ENCODE measurements at places on chromosomes 3 and 15.

DNA sequence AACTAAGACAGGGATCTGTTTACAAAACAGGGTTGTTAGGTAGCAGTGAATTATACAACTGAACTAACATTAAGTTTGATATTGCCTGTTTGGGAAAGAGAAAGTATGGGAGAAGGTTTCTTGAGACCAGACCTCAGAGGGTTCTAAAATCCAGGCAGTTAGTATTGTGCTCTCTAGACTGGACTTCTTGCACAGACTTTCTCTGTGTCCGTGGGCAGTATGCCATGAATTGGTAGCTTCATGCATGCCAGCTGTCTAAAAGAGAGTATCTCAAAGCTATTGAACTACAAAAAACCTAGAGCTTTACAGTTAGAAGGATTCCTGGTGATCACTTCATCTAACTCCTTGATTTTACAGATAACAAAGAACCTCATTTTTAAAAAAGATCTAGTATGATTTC, 12.5 kb downstream of the SAMD7 start:
- no peak for DNase-seq

DNA sequence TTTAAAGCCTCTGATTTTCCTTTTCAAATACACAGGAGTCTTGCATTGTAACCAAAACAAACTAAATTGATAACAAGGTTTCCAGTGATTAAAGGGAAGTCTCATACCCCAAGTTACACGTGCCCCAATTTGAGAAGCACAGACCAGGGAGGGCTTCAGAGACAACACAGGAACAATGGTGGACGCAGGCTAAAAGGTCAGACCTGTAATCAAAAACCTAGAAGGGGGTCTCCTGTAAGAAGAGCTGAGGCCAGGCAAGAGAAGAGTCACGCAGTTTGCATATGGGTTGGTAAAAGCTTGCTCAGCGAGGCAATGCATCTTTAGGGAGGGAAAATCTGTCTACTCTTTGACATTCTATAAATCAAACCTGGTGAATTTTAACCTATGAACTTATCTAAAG, 58.6 kb upstream of the MCF2L2 start:
- DNase-seq, result no peak

- DNase-seq, result no peak
Measured at GRCh38 chr15:65952391-65953053, 83.2 kb downstream of the RAB11A start.

- no peak for DNase-seq
Measured at GRCh38 chr3:155512867-155513261, 219.4 kb upstream of the STRIT1 start.

GRCh38 chr15:72982714-72983113, 69.5 kb upstream of the NEO1 start:
- no peak for DNase-seq

DNA sequence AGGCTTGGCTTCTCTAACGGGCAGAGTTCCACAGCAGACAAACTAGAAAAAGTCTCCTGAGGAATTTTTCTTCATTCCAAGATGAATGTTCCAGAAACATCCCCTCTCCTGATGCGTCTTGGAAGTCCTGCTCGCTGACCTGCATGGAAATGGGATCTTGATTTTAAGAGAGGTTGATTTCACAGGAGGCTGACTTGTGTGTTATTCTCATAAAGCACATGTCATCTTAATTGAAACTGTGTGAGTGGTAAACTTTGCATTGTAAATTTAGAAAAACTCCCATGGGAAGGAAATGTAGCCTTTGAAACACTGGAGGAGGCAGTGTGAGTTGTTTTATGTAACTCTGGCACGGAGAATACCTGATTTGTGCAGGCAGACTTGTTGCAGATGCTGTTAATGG, 337.8 kb upstream of the NR2E3 start:
- DNase-seq, result no peak

GRCh38 chr3:141523615-141524375, 37.0 kb downstream of the RASA2 start:
- DNase-seq, result no peak

GRCh38 chr3:133211449-133211848, 173.3 kb downstream of the TMEM108 start:
- DNase-seq, result no peak

- DNase-seq, result no peak
Measured at GRCh38 chr15:26729030-26729429, 43.8 kb downstream of the GABRB3 start.

DNA sequence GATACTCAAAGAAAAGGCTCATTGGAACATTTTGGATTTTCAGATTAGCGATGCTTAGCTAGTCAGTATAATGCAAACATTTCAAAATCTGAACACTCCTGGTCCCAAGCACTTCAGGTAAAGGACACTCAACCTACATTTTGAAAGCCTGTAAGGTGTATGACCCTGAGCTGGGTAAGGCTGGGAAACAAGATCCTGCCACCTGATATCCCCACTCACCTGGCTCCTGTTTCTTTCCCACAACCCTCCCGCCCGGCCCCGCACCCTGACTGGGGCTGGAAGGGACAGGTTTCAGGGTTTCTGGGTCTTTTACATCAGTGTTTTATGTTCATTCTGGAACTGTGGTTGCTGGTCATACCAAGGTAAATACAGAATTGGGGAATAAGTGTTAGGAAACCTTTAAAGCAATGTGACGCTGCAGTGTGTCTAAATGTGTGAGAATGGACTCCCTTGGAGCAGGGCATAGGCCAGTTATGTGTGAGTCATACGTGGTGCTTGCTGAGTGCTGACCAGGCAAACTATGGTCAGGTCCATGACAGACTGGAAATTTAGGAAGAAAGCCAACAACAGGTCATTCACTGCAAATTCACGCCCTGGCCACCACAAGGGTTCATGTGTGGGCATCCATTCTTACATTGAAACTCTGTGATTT, 22.9 kb downstream of the CTXND1 start:
- DNase-seq, result no peak

All from stimulated activated CD8-positive, alpha-beta memory T cell treated with anti-CD3 and anti-CD28 coated beads, Interleukin-7, amount 100 ng/mL, for 24 hours (primary cell).